Right cardiac atrium (tissue), 5 donors: ENCODE measurements at places on chromosomes 6 and 20. TPM values are rescaled to one million over a fixed set of nuclear protein-coding genes. Genes with fewer than 3 reads are reported as not detected.
A peak's percentile ranks its signal among the peaks of the same experiment; 100 is the strongest.

- DNase-seq = no peak
Observed at GRCh38 chr6:31711233-31711632, 3.9 kb upstream of the LY6G6D start.

- DNase-seq = no peak
Observed at GRCh38 chr6:146574211-146574610, 24.6 kb upstream of the ADGB start.

DNA sequence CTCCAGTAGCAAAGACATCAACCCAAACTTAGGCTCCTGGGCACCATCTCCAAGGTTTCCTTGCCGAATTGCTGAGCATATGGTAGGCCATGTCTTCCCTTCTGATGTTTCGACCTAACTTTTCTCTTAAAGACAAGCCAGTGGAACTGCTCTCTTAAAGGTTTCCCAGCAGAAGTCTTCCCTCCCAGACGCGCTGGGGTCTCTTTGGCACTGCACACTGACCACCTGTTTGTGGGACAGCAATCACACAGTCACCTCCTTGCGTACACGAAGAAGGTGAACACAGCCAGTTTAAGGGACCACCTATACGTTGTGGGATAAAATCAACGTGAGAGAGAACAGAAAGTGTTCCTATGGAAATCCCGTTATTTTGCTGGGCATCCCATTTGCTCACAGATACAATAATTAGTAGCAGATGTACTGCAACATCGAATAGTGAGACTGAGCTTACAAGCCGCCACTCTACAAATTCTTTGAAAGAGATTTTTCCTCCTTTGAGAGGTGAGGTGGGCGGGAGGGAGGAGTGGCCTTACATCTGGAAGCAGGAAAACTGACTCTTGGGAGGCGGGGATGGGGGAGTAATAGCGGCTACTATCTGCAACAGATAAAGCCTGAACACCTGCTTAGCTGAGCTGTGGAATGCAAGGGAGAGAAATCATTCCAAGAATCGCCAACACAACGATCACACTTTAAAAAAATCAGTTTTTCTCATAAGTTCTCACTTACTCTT lies 9.9 kb downstream of the GRIK2 start:
- DNase-seq = no peak

- no peak for DNase-seq
Observed at GRCh38 chr6:112058243-112059032, 4.5 kb downstream of the CCN6 start.

DNA sequence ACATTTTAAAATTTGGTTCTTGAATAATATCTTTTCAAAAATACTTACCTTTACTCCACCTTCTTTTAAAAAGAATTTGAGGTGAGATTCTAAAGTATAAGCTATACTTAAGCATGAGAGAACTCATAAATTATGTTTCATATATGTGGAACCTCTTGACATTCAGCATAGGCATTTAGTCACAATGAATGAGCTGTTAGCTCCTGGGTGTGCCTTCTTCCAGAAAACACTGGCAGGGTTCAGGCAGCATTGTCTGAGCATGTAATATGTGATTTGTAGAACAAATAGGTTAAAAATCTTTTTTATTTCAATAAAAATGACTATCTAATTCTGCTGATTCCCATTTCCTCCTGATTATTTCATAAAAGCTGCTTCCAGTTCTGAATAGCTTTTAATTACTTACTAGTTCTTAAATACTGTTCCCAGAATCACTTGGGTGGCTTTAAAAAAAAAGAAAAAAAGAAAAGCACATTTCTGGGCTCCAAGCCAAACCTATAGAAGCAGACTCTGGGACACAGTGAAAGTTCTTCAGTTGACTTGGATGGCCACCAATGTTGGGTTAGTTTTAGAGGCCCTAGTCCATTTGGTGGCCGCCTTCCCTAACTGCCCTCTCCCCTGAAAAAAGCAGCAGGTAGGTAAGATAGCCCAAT lies 20.2 kb downstream of the RNF8 start:
- DNase-seq = no peak

DNA sequence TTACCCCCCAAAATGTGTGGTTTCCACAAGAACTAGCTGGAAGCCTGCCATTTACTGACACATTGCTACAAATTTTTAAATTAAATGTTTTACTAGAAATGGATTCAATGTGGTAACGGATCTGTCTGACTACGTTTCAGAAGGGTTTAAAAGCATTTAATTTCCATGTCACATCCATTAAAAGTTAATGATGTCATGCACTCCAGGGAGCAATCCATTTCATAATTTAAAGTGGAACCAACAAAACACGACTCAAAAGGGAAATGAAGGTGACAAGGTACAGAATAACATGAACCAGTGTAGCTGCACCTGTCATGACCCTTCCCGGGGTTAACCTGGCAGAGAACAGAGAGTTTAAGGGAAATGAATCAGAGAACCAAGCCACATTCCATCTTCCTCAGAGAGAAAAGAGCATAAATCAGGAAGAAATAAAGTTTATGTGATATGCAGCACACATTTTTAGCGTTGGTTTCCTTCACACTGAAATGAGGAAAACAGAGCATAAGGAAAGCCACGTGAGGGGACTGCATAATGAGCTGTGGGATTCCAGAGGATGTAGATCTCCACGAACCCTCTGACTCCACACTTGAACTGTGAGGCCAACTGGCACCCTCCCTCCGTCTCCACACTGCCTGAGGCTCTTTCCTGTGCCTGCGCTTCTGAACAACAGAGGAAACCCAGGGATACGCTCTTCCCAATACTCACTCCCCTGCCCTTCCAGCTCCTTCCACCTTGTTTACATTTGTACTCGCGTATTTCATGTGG lies 170.3 kb upstream of the AHI1 start:
- peak; percentile 58 for DNase-seq

GRCh38 chr6:163367497-163368183 lies 46.9 kb upstream of the QKI start:
- DNase-seq = no peak

GRCh38 chr6:18289283-18289682 lies 25.0 kb upstream of the DEK start:
- DNase-seq = no peak

DNA sequence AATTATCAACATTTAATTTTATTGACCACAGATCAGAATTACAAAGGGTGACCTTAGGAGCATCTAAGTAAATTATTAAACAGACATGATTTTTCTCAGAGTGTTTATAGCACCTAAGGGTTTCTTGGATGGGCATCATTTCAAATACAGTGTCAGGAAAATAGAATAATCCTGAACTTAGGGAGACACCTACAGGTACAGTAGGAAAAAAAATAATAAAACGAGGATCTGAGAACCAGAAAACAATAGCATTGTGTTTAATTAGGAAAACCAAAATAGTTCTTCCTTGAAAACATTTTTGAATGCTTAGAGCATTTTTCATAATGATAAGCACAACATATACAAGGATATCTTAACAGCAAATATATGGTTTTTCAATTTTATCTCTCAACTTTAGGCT lies 39.2 kb downstream of the MMUT start:
- no peak for DNase-seq

DNA sequence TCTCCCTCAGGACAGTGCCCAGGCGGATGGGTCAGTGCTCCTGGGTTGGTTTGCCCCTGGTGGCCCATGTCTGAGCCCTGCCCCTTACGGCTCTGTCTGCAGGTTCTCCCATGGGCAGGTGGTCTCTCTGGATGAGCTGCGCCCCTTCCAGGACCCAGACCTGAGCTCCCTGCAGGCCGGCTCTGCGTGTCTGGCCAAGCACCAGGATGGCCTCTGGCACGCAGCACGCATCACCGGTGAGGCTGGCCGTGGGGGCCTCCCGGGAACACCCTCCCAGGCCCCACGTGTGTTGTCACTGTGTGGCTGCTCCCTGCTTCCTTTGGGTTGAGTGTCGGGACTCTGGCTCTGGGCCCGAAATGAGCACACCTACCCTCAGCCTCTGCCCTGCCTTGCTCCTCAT lies 3.3 kb upstream of the LIME1 start:
- no peak for DNase-seq

DNA sequence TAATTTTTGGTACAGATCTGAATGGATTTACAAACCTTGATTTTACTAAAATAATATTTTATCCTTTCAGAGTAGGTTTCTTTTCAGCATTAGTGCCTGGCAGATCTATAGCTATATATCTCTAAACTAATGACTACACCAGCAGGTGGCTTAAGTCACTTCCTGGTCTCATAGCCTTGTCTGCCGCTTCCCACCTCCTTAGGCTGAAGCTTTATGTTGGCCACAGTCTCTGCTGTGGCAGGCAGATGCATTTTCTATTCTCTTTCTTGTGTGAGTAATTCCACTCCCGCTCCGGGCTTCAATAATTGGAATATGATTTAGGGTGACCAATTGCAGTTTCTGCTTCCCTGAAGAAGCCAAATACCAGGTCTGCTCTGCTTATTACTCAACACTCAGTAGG lies 226.8 kb upstream of the HS3ST5 start:
- no peak for DNase-seq

DNA sequence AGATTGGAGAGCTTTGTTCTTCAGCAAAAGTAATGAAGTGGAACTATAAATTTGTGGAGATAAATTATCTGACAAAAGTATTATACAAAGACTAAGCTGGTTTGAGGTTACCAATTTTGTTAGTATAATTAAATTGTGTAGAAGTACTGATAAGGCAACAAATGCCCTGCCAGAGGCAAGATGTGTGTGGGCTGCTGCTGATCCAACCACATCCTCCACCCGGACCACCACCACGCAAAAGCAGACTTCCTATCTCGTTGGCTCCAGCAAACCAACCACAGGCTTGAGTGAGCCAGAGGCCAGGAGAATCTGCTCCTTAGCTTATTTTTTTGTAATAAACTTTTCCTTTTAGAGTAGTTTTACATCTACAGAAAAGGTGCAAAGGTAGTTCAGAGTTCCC lies 1.1 kb upstream of the MYLK4 start:
- DNase-seq = no peak

DNA sequence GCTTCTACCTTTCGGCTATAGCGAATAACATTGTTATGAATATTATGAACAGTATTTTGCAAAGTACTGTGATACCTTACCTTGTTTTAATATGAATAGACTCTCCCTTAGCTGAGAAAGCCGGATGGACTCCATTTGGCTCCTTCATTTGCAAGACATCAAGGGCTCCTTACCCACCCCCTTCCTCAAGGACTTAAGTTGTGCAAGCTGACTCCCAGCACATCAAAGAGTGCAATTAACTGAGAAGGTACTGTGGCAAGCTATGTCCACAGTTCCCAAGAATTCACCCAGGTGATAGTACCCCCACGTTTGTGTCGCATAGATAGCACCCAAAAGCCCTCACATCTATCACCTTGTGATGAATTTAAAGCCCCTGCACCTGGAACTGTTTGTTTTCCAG lies 11.2 kb downstream of the CST5 start:
- no peak for DNase-seq

DNA sequence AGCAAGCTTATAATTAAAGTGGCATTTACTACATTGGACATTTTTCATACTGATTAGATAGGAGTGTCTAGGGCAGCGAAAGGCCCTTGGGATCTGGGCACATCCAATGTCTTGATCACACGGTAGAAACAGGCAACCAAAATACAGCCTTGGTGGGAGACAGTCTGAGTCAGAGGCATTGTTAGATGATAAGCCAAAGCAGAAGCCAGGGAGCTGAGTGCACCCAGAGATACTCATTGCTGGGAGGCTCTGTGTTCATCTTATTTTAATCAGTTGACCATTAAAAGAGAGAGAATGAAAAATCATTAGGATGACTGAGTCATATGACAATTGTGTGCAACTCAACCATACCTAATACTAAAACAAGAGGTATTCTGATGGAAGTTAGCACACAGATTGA lies 109.5 kb downstream of the LCA5 start:
- DNase-seq = no peak

- DNase-seq = no peak
Observed at GRCh38 chr6:28264834-28265401, 2.0 kb upstream of the ZSCAN26 start.

DNA sequence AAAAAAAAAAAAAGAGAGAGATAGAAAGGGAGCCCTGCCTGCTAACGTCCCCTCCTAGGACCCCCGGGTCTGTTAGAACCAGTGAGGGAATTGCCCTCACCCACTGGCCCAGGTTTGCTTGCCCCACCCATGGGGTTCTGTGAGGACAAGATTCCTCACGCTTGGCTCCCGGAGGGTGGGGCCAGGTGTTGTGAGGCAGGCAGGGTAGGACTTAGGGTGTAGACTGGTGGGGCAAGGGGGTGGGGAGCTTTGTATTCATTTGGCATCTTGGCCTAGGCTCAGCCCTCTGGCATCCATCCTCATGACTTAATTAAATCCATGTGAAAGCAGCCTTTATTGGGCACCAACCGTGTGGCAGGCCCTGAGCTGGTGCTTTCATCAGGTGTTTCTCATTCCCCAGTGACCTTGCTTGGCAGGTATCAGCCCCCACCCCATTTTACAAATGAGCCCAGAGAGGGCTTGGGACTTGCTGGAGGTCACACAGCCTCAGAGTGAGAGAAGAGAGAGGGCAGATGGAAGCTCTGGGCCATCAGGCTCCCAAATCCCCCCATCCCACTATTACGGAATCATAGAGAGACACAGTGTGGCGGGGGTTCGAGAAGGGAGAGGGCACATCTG lies 19.0 kb downstream of the RAB44 start:
- DNase-seq = no peak

GRCh38 chr20:61719691-61720347 lies 345.9 kb downstream of the TAF4 start:
- no peak for DNase-seq

DNA sequence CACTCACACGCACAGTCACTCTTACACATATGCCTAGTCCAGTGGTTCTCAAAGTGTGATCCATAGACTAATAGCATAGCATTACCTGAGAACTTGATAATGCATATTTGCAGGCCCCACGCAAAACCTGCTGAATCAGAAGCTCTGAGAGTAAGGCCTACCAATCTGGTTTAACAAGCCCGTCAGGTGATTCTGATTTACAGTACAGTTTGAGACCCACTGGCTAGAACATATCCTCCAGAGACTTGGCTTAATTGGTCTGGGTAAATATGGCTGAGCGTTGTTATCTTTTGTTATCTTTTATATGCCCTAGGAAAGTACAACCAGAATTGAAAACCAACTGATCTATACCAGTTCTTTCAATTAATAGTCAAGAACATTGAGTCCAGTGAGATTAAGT lies 9.6 kb downstream of the TSPYL4 start:
- no peak for DNase-seq

DNA sequence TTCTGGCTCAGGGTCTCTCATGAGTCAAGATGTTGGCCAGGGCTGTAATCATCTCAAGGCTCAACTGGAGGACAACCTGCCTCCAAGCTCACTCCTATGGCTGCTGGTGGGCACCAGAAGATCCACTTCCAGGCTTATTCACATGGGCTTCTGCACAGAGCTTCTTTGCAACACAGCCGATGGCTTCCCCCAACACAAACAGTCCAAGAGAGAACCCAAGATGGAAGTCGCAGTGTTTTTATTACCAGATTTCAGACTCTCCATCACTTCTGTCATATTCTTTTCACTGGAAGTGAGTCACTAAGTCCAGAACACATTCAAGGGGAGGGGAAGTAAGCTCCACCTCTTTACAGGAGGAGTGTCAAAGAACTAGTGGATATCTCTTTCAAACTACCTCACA lies 75.5 kb downstream of the CD164 start:
- no peak for DNase-seq

SHLD1 gene
- 8.4 TPM for total RNA-seq

MCCD1 gene
- not detected for total RNA-seq

ZBTB24 gene
- total RNA-seq = 3.3 TPM

VGLL2 gene
- total RNA-seq = 2.3 TPM

EFCAB8 gene
- not detected for total RNA-seq

HCRTR2 gene
- not detected for total RNA-seq

FAM209B gene
- total RNA-seq = 0.59 TPM

CDSN gene
- total RNA-seq = not detected
